NCI-H446 treated with DMSO at 0.1 percent for 48 hours (cell line): ENCODE measurements at places on chromosomes 4 and X.

DNA sequence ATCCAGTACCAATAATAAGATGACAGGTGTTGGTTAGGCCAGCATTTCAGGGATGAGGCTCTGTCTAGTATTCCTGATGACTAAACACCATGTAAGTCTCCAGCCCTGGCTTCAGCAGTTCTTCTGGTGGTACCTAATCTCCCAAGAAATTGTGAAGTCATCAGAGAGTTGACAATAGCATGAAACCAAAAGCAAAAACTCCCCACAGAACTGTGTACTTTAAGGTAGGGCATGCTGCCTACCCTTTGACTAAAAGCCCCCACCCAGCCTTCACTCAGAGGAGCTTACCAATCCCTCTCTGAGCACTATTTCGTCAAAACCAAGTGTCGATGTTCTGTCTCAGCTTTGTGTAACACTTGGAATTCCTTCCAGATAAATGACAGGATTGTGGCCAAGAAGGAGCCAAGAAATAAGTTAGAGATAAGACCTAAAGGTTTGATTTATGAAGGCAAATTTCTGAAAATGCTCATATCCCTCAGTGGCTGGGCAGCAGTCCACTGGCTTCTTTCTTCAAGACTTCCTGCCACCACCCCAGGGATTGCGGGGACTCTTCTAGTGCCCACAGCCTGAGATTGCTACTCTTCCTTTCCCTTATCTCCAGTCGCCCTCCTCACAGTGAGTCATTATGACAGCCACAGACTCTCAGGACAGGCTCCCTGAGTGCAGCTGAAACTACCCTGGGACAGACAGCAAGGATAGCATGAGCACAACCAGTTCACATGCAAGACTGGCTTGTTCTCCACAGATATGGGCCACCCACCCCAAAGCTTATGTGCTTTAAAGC, 67.3 kb upstream of the LHFPL1 start:
- DNase-seq: no peak

GRCh38 chrX:73859622-73860021, 296.6 kb downstream of the CHIC1 start:
- DNase-seq: no peak

DNA sequence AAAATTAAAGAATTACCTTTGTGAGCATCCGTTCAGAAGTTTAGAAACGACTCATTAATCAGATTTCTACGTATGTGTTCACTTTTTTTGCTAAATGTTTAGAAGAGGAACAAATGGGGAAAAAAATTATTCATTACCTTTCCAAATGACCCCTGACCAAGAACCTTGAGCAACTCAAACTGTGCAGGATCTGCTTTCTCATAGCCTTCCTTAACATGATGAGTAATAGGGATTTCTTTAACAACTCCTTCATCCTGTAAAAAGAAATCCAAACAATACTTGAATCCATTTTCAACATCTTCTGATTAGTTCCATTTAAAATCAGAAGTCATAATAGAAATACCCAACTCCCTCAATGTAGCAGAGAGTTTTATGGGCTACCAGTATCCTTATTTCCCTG, 32.1 kb downstream of the RPS6KA6 start:
- DNase-seq: no peak

DNA sequence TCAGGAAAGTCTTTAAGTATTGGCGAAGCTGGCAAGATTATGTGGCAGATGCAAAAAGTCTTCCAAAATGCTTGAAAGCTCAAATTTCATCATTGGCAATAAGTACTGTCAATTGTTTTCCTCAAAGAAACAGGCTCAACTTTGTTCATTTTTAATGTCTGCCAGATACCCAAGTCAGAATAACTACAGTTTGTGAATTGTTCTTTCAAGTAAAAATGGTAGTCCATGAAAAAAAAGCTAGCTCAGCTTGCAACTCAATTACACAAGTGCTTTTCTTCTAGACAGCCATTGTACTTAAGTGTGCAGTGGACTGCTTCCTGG, 70.5 kb downstream of the AFF1 start:
- DNase-seq: no peak

DNA sequence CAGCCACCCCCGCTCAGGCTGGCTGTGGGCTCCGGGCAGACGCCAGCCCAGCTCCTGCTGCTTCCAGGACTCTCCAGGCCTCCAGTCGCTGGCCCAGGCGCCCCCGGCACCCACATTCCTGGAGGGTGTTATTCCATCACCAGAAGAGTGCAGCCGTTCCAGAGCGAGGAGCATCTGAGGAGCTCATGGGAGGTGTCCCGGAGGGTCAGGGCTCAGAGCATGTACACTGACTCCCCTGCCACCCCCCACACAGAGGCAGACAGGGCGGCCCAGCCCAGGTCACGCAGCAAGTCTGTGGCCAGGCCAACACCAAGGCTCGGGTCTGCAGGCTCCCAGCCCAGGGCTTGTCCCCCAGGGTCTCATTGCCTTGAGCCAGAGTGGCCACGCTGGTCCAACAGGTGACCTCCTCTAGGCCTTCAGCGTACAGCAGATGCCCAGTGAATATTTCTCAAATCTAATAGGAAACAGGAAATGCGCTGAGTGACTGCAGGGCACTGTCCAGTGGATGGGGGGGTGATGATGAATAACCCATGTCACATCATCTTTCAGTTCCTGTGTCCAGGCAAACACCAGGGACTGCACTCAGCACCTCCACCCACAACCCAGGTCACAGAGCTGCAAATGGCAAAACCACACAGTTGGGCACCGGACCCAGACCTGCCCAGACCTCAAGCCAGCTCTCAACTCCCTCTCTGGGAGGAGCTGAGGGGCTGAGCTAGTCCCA, 37.2 kb downstream of the ABLIM2 start:
- no peak for DNase-seq

DNA sequence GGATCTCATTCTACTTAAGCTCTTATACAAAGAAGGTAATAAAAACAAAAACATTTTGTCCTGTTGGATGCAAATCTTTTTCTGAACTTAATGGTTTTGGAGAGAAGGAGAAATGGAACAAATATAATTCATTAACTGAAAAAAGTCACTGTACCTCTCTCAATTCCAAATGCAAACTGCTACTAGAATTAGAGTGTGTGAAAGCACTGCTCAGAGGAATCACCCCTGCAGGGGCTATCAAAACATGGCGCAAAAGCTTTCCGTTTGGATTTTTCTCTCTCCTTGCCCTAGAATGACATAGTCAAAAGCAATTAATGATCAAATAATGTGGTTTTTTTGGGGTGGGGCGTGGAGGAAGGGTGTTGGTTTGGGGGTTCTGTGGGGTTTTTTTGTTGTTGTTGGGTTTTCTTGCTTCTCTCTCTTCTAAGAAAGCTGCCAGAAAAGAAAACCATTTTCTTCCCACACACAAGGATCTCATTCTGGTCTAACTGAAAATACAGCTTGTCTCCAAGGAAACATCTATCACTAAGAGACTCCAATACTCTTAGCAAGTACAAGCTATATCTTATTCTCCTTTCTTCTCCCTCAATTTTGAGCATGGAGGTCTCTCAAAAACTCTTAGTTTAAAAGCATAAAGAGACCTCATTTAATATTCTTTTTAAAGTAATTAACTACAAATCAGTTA, 41.6 kb downstream of the USP46 start:
- DNase-seq: no peak

- no peak for DNase-seq
Measured at GRCh38 chr4:40953283-40954087, 203.7 kb downstream of the NSUN7 start.

DNA sequence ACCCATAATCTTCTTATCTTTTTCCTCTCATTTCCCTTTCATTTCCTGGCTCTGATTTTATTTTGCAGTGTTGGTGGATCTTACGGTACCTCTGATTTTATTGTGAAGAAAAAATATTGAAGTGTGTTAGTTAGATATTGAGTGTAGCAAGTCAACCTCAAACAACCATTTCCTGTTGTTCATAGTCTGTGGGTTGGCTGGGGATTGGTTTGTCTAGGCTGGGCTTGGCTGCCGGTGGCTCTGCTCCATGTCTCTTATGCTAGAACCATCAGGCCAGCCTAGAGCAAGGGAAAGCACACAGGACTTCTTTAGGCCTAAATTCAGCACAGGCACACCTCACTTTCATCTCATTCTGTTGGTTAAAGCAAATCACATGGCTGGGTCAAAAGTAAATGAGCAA, 383.1 kb upstream of the LCORL start:
- DNase-seq: no peak

GRCh38 chrX:85111347-85111746, 107.7 kb downstream of the APOOL start:
- no peak for DNase-seq

GRCh38 chr4:112818594-112818965, 181.6 kb downstream of the LARP7 start:
- DNase-seq: no peak

DNA sequence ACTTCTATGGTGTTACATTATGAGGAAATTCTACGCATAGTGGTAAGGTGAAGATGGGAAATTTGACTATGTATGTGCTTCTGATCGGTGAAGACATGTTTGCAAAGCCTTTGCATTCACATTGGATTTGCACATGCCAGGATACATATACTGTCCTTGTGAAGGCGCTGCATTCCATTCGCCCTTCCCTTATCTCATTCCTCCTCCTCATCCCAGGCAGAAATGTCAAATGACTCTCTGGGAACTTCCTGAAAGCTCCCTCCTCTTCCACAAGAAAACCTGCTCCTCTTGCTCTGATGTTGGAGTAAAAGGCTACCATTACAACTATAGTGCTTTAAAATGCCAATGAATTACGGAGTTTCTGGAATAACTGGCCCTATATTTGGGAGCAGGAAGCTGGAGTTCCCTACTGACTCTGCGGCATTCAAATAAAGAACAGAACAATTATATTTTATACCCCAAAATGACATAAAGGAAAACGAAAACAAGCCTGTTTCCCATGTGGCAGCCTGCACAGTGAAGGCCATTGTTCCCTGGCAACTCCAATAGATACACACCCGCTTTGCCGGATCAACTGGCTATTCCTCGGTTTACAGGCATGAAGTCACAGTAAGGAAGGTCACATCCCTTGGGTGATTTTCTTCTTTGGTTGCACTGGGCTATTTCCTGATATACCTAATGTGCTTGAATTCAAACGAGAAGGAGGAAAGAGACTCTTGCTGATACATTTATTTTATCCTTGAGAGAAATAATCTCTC, 84.5 kb downstream of the AREG start:
- DNase-seq: no peak

- no peak for DNase-seq
Measured at GRCh38 chrX:54492340-54492739, 3.7 kb downstream of the FGD1 start.

DNA sequence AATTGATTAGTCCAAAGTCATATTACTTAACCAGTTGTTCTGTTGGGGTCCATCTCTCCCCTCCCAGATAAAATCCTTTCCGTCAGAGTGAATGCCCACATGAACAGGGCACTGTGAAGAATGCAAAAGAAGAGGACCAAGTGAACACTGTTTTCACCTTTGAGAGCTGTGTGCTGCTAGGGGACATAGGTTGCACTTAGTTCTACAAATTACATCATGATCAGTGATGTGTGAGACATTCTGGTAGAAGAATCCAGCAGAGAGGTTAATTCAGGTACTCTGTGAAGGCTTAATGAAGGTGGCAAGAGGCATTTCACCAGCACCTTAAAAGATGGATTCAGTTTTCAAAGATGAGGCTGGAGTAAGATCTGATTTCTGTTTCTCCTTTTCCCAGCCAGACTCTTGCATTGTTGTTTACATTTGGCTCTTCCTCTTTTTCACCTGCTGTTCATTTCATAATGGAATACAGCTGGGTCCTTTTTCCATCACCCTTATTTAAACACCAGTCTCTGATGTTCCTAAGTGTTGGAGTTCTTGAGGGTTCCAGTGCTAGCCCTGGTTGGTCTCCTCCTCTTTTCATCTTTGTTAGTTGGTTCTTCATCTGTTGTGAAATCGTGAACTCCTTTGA, 10.9 kb downstream of the GAB1 start:
- no peak for DNase-seq

- no peak for DNase-seq
Measured at GRCh38 chrX:6856471-6856870, 291.0 kb upstream of the STS start.

DNA sequence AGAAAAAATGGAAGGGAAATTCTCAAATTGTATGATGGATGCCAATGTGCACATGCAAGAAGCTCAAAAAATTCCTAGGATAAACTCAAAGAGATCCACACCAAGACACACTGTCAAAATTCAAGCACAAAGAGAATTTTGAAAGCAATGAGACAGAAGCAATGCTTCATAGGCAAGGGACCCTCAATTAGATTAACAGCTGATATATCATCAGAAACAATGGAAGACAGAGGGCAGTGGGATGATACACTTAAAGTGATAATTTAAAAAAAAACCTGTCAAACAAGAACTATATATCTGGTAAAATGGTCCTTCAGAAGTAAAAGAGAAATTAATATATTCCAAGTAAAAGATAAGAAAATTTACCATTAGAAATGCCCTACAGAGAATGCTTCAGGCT, 306.3 kb upstream of the PCDH7 start:
- DNase-seq: no peak

GRCh38 chr4:73718375-73719373, 21.7 kb upstream of the CXCL8 start:
- DNase-seq: no peak

- DNase-seq: no peak
Measured at GRCh38 chr4:121551881-121552280, 144.9 kb downstream of the ANXA5 start.

DNA sequence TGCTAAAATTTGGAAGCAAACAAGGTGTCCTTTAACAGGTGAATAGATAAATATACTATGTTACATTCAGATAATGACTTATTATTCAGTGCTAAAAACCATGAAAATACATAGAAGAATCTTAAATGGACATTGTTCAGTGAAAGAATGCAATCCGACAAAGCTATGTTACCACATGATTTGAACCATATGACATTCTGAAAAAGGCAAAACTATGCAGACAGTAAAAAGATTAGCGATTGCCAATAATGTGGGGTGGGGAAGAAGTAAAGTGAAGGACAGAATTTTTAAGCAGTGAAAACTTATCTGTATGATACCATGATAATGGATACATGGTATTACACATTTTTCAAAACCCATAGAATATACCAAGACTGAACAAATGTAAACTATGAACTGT, 926.9 kb downstream of the FAT4 start:
- no peak for DNase-seq

DNA sequence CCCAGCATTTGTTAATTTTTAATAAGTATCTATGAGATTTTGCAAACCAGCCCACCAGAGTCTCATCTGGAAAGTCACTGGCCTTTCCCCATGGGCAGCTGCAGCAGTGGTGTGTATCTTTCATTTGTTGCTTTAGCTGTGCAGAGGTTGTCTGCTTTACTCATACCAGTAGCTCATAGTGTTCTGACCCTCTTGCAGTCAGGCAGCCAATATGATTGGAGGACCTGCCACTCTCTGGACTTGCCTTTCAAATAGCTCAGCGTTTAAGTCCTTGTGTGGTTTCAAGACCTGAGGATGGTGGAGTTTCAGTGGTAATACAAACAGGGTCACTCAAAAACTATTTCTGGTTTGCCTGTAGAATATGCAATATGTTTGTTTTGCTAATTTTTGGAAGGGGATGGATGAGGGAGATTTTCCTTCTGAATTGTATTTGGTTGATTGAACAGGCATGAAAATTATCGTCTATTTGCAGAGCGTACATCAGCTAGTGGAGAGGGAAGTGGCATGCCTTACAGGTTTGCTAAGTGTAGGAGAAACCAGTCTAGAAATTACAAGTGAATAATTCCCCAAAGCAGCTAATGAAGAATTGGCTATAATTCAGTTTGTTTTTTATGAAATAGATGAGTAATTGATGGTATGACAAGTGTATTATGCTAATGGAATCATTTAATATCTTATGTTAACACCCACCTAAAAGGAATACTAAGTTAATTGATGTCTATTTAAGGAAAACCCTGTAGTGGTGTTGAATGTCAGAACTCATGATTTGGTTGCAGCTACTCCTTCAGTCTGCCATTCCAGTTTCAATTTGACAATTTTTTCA, 8.9 kb downstream of the POLA1 start:
- no peak for DNase-seq

- no peak for DNase-seq
Measured at GRCh38 chrX:21438792-21439191, 64.6 kb downstream of the CNKSR2 start.
